ENCODE measurements at places on chromosomes 5 and 9.
A peak's percentile ranks its signal among the peaks of the same experiment; 100 is the strongest.

- no peaks in the 10 kb centered on the region for H3K4me1 ChIP-seq
- DNase-seq = no peak
- H3K4me3 ChIP-seq = no peak overlapping the region
Observed at GRCh38 chr5:95715799-95716461, 15.2 kb upstream of the RHOBTB3 start.

GRCh38 chr5:139481580-139482049 lies 943 bp downstream of the STING1 start:
- H3K27ac ChIP-seq = peak overlapping the region; percentile 35
- DNase-seq = no peak
- no peak overlapping the region for H3K4me3 ChIP-seq
- H3K4me1 ChIP-seq = peaks cover 15% of the 10 kb centered on the region
- H3K36me3 ChIP-seq = no peaks in the 10 kb centered on the region
- H3K27me3 ChIP-seq = peaks cover 4% of the 10 kb centered on the region

- H3K4me1 ChIP-seq = no peaks in the 10 kb centered on the region
- DNase-seq = no peak
- H3K36me3 ChIP-seq = no peaks in the 10 kb centered on the region
- no peaks in the 10 kb centered on the region for H3K27me3 ChIP-seq
Observed at GRCh38 chr9:22342491-22343217, 104.0 kb upstream of the DMRTA1 start.

DNA sequence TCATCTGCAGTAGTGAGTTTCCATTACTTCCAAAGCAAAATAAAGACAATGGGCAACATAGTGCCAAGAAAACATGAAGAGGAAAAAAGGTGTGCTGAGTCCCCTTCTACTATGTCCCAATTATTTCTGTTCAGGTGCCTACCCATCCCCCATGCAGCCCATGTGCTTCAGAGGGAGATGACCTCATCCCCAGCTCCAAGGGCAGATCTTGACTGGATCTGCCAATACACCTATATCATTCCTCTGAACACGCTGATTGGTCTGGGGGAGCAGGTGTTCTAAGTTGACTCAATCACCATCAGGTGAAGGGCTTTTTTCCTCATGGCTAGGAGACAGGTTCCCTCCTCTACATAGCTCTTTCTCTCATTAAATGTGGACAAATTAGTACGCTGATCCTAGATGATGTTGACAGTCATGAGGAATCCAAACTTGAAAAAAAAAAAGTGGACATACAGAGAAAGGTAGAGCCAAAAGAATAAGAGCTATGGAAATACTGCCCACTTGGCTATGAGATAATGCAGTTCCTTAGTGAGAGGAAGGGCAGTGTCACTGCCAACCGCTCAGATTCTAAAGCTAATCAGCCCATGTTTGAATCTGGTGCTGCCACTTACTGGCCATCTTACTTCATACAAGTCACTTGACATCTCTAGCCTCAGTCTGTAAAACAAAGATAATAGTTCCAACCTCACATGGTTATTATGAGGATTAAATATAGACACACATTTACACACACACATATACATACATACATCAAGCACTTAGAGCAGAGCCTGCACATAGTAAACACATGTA lies 23.1 kb downstream of the PRELID2 start:
- H3K36me3 ChIP-seq = peaks cover 2% of the 10 kb centered on the region
- no peak for DNase-seq
- H3K4me3 ChIP-seq = no peak overlapping the region
- no peak overlapping the region for H3K27ac ChIP-seq

DNA sequence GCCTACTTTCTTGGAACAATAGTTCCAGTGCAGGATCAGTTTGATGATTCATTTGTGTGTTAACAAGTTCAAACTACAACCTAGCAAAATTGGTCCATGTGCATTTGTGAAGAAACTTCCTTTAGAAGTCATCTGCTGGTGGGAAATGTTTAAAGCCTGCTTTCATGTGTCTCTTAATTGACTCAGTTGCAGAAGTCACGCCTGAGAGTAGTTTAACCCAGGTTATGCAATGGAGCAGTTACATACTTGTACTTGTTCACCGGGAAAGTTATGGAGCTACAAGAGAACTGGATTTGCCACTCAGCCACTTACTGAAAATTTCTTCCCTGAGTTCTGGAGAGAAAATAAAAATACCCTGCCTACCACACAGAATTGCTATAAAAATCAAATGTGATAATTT lies 1397.8 kb downstream of the PTPRD start:
- H3K4me1 ChIP-seq = no peaks in the 10 kb centered on the region
- no peak overlapping the region for H3K4me3 ChIP-seq
- no peak for DNase-seq
- H3K36me3 ChIP-seq = no peaks in the 10 kb centered on the region
- H3K27ac ChIP-seq = no peak overlapping the region

GRCh38 chr5:41841325-41841724 lies 28.9 kb downstream of the OXCT1 start:
- no peak for DNase-seq
- H3K27me3 ChIP-seq = no peaks in the 10 kb centered on the region
- H3K4me1 ChIP-seq = peaks cover 3% of the 10 kb centered on the region
- H3K36me3 ChIP-seq = peaks cover 49% of the 10 kb centered on the region

DNA sequence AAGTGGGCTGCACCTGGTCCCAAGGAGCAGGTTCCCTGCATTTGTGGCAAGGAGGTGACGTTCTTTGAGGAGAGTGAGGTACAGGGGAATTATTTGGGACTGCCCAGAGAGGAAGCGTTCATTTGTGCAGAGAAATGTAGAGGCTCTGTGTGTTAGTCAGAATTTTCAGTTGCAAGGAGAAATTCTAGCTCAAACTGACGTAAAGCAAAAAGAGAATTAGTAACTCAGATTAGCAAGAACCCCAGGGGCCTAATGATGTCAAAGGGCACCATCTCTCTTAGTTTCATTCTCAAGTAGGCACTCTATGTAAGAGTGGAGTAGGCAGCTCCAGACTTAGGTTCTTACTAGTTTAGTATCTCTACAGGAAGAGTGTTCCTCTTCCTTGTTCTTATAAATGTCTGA lies 2.4 kb upstream of the TXN start:
- H3K27me3 ChIP-seq = no peaks in the 10 kb centered on the region
- peak overlapping the region; percentile 36 for H3K4me3 ChIP-seq
- H3K27ac ChIP-seq = peak overlapping the region; percentile 74

GRCh38 chr5:138725153-138725817 lies 27.9 kb upstream of the CTNNA1 start:
- no peak for DNase-seq
- peaks cover 7% of the 10 kb centered on the region for H3K4me1 ChIP-seq
- H3K27me3 ChIP-seq = peaks cover 1% of the 10 kb centered on the region
- no peak overlapping the region for H3K4me3 ChIP-seq
- no peak overlapping the region for H3K27ac ChIP-seq

DNA sequence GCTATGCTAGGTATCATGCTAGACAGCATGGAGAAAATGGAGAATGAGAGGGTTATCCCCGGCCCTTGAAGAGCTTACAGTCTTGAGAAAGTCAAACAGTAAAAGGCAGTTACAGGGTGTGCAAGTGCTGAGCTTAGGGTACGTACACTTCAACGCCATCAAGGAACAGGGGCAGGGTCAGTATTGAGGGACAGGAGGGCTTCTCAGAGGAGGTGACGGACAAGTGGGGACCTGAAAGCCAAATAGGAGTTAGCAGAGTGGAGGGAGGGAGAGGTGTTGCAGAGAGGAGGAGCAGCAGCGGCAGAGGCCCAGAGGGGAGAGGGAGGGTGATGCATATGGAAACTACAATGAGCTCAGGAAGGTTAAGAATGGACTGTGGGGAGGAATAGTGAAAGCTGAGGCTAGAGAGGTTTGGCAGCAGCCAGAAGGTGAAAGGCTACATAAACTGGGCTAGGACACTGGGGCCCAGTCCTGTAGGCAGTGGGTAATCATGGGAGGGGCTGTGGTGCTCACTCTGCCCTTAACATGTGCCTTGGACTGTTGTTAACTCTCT lies 88.0 kb downstream of the NRG2 start:
- DNase-seq = no peak
- H3K36me3 ChIP-seq = no peaks in the 10 kb centered on the region
- H3K4me1 ChIP-seq = no peaks in the 10 kb centered on the region
- H3K4me3 ChIP-seq = no peak overlapping the region

DNA sequence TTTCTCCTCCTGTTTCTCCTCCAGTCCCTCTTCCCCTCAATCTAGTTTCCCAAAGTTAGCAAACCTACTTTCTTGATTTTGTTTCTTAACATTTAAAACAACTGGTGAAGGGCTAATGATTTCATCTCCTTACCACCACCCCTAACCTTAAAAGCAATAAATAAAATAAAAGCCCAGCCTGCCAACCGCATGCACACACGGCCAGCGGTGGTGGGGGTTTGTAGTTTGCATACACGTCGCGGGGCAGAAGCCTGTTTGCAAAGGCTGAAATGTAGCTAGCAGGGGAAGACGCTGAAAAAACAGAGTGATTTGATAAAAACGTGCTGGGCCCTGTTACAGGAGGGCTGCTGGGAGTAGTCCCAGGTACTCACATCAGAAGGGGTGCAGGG lies 1.9 kb upstream of the DMRT2 start:
- H3K27ac ChIP-seq = peak overlapping the region; percentile 54
- no peak for DNase-seq
- H3K36me3 ChIP-seq = peaks cover 2% of the 10 kb centered on the region
- peak overlapping the region; percentile 80 for H3K4me3 ChIP-seq

- H3K4me1 ChIP-seq = no peaks in the 10 kb centered on the region
- no peak overlapping the region for H3K27ac ChIP-seq
- no peaks in the 10 kb centered on the region for H3K27me3 ChIP-seq
- no peaks in the 10 kb centered on the region for H3K36me3 ChIP-seq
Observed at GRCh38 chr5:27241564-27242257, 203.3 kb upstream of the CDH9 start.

GRCh38 chr9:69134412-69134811 lies 39.7 kb upstream of the TJP2 start:
- no peak overlapping the region for H3K4me3 ChIP-seq
- DNase-seq = no peak
- no peaks in the 10 kb centered on the region for H3K4me1 ChIP-seq
- H3K27ac ChIP-seq = no peak overlapping the region

- H3K4me3 ChIP-seq = no peak overlapping the region
- no peak overlapping the region for H3K27ac ChIP-seq
- H3K36me3 ChIP-seq = no peaks in the 10 kb centered on the region
- H3K4me1 ChIP-seq = peaks cover 43% of the 10 kb centered on the region
- no peaks in the 10 kb centered on the region for H3K27me3 ChIP-seq
Observed at GRCh38 chr5:40559306-40559705, 120.4 kb upstream of the PTGER4 start.

DNA sequence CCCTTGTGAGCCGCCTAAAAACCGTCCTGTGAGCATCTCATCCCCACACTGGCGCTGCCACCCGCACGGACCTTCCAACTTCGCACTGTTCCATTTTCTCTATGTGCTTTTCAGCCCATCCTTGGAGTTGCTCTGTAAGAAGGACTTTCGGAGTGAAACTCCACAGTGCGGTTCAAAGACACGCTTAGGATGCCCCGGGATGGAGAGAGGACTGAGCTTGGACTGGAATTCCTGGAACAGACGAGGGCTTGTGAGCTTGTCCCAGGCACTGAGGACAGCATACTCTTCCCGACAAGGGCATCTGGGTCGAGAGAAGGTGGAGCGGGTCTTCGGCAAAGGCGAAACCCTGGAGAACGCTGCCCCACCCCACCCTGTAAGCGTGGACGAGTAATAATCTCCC lies 187.8 kb downstream of the MEF2C start:
- no peak overlapping the region for H3K4me3 ChIP-seq
- no peak overlapping the region for H3K27ac ChIP-seq
- peaks cover 23% of the 10 kb centered on the region for H3K4me1 ChIP-seq
- H3K36me3 ChIP-seq = peaks cover 4% of the 10 kb centered on the region
- no peak for DNase-seq

DNA sequence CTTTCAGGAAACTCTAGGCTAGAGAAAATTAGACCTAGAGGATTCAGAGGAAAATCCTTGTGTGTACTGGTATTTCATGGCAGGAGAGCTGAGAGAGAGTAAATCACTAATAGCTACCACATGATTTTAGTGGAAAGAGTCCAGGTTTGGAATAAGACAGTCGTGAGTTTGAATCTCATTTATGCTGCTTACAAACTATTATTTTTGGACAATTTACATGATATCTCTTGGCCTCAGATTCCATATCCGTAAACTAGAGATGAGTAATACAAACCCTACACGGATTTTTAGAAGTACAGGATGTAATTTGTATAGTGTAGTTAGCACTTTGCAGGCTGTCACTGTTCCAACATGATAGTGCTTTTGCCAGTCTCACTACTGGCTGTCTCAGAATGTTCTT lies 2.7 kb downstream of the IL31RA start:
- no peak overlapping the region for H3K27ac ChIP-seq
- DNase-seq = no peak
- no peak overlapping the region for H3K4me3 ChIP-seq
- no peaks in the 10 kb centered on the region for H3K4me1 ChIP-seq

DNA sequence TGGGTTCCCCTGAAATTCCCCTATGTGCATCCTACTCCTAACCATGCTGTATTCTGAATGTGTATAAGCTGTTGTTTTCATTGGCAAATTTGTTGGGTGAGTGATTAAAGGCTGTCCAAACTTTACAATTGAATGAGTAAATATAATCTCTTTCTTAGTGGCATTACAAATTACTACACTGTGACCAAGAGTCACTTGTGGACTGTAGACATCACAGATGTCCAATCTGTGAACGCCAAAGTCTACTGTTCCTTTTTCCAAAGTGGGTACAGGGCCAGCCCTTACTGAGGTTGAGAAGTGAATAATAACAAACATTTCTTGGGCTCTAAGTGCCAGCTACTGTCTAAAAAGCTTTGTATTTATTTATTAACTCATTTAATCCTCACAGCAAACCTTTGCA lies 29.7 kb downstream of the MTMR12 start:
- H3K36me3 ChIP-seq = peaks cover 16% of the 10 kb centered on the region
- H3K27me3 ChIP-seq = no peaks in the 10 kb centered on the region
- H3K27ac ChIP-seq = peak overlapping the region; percentile 38
- peaks cover 60% of the 10 kb centered on the region for H3K4me1 ChIP-seq
- H3K4me3 ChIP-seq = no peak overlapping the region
- DNase-seq = no peak

GRCh38 chr5:43891112-43891511 lies 288.1 kb downstream of the NNT start:
- no peaks in the 10 kb centered on the region for H3K27me3 ChIP-seq
- no peaks in the 10 kb centered on the region for H3K4me1 ChIP-seq
- no peaks in the 10 kb centered on the region for H3K36me3 ChIP-seq
- DNase-seq = no peak

GRCh38 chr9:36399980-36400331 lies at the start of gene RNF38:
Gene RNF38, minus strand, starts transcription at chr9:36400269. Its CDS starts 161 bp downstream, at chr9:36400108.
- DNase-seq = no peak
- H3K4me1 ChIP-seq = peaks cover 41% of the 10 kb centered on the region
- peaks cover 14% of the 10 kb centered on the region for H3K36me3 ChIP-seq
